Activated naive CD4-positive, alpha-beta T cell treated with anti-CD3 and anti-CD28 coated beads, Interleukin-2, amount 50 U/mL, for 16 hours (primary cell): ENCODE measurements at places on chromosomes 1 and 21.

- no peak for DNase-seq
Measured at GRCh38 chr1:222523852-222524251, 24.1 kb downstream of the HHIPL2 start.

- no peak for DNase-seq
Measured at GRCh38 chr1:95384567-95384966, 150.6 kb downstream of the RWDD3 start.

- DNase-seq = no peak
Measured at GRCh38 chr1:222798975-222799374, 15.9 kb upstream of the DISP1 start.

- no peak for DNase-seq
Measured at GRCh38 chr1:44483089-44483874, 78.2 kb downstream of the RNF220 start.

GRCh38 chr1:94765958-94766357 is 54.2 kb upstream of the SLC44A3 start:
- DNase-seq = no peak

- no peak for DNase-seq
Measured at GRCh38 chr1:230768903-230769570, 21.8 kb downstream of the CAPN9 start.

DNA sequence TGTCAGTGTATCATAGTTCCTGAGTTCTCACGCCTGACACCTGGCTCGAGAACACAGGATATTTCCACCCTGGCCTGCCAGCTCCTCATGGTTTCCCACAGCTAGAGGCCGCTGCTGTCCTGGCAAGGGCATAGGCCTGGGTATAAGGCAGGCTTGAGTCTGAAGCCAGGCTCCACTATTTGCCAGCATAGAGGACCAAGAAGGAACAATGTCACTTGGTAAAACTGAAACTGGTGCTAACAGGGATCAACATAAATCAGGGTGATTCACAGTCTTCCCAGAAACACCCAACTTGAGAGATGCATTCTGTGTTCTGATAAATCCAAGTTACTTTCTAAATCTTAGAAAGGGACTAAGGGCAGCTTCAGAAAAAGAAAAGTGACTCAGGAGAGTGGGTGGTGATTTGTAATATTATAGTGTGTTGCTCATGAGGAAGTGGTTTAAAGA is 6.9 kb upstream of the S100A2 start:
- DNase-seq = peak; percentile 52

- DNase-seq = no peak
Measured at GRCh38 chr1:174301295-174302077, 142.2 kb downstream of the RABGAP1L start.

DNA sequence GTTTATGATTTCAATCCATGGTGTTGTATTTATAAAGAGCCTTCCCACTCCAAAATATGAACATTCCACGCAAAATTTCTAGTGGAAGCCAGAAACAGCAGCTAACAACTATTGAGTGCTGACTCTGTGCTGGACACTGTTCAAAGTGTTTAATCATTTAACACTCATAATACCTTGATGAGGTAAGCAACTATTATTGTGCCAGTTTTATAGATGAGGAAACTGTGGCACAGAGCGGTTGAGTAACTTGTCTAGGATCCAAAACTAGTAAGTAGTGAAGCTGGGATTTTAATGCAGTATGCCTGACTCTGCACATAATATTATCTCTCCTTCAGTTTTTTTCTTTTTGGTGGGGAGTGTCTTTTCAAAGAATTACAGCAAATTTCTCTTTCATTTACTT is 228.3 kb downstream of the SLC35F3 start:
- DNase-seq = no peak

DNA sequence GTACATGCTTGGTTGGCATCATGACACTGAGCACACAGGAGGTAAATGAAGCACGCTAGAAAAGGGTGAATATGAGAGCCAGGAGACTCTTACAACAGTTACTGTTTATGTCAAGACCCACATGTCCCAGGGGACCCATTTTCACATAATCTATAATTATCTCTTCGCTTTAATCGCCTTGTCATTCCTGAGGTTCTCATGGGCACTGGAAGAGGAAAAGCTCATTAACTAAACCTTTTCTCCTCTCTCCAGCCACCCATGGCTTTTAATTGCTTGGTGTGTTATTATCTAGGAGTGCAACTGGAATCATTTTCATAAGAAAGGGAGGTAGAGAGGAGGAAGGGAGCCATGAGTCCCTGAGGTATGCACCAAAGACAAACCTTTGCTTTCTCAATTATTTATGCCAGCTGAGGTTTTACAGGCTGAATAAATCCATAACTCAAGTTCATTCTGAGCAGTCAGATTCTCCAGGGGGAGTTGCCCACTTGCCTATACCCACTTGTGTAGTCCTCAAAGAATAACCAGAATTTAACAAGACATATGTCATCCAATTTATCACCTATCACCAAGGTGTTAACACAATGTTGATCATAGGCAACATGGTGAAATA is 77.4 kb downstream of the ACBD6 start:
- no peak for DNase-seq

DNA sequence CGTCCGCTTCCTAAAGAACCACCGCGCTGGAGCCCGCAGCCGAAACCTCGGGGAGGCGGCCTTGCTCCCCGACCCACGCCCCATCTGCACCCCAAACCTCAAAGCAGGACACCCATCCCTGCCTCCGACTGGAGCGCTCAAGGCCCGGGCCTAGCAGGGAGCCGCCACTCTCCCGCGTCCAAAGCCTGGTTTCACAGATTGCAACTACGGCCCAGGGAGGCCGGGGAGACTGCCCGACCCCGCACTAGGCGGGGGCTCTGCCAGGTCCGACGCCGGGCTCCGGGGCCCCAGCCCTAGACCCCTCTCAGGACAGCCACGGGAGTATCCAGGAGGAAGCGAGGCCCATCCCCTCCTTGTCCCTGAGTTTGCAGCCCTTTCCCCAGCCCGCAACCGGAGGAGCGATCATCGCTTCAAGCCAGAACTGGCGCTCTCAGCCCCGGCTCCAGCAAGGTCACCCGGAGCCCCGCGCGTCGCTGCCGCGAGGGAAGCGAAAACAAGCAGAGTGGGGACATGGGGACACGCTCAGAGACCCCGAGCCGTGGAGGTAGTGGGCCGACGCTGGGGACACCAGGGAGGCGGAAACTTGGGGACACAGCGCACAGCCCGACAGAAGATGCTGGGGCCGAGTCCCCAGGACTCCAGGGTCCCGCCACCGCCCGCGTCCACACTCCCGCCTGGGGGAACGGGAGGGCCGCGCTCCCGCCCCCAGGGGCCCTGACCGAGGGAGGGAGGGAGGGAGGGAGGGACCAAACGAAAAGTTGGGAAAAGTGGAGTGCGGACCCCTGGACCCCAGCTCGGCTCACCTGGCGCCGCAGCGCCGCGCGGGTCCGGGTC is 433 bp downstream of the TMEM200B start:
- peak; percentile 37 for DNase-seq

- peak; percentile 84 for DNase-seq
Measured at GRCh38 chr1:74732960-74733603, at the start of the genes CRYZ and TYW3. CRYZ (minus strand) TSS chr1:74733050; CDS start chr1:74724821, 8,229 bp downstream. TYW3 (plus strand) TSS chr1:74733152; CDS start chr1:74733245, 93 bp downstream.

- no peak for DNase-seq
Measured at GRCh38 chr1:98962156-98962555, 42.5 kb downstream of the PLPPR5 start.

DNA sequence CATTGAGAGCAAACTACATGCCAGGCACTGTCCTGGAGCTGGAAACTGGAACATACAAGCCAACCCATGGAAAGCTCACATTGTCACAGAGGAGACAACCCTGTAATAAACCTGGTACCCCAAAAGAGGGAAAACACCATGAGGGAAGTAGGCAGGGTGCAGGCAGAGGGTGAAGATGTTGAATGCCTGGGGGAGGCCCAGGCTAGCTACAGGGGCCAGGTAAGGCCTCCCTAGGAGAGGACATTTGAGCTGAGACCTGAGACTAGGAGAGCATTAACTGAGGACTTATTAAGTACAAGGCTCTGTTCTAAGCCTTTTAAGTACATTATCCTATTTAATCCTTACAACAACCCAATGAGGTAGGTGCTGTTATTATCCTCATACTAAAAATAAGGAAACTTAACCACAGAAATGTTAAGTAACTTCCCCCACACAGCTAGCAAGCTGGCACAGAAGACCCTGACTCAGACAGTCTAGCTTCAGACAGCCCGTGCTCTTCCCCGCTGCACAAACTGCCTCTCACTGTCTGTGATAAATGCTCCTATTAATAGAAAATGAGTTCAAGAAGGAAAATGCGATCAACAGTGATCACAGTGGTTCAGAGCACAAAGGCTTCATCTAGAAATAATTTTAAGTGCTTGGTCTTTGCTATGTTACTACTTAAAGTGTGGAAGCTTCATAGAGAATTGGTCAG is 41.8 kb downstream of the ZNF281 start:
- DNase-seq = no peak

DNA sequence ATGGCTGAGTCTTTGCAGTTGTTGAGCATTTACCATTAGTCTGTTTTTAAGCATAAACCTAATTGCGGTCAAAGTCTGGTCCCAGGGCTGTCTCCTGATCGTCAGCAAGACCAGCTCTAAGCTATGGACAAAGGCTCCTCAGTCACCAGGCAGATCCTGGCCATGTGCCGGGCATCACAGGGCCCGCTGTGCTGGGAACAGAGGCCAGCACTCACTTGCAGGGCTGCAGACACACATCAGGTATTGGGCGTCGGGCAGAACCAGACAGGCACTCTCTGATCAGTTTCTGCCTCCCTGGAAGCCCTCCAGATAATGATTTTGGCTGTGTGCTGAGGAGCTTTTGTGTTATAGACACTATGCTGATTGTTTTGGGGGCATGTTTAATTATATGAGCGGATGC is 26.6 kb downstream of the TMEM51 start:
- no peak for DNase-seq

- no peak for DNase-seq
Measured at GRCh38 chr1:100476735-100477290, 61.1 kb upstream of the GPR88 start.

DNA sequence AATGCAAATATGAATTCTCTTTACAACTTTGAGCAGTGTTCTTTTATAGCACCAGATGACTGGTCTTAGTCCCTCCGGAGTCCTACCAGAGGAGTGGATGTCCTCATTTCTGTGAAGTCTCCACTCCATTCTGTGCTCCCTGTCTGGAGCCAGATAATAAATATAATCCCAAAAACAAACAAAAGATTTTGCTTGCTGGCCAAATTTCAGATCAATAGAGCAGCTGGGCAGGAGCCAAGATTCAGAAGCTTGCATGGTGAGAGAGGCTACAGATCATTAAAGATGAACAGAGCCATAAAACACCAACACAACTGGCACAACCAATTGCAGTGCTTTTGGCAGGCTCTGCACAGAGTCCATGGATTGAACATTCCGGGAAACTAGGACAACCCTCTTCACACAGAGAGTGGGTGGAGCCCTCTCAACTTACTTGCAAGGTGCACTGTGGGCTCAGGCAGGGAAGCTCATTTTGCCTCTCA is 231.5 kb upstream of the SNX7 start:
- DNase-seq = no peak

DNA sequence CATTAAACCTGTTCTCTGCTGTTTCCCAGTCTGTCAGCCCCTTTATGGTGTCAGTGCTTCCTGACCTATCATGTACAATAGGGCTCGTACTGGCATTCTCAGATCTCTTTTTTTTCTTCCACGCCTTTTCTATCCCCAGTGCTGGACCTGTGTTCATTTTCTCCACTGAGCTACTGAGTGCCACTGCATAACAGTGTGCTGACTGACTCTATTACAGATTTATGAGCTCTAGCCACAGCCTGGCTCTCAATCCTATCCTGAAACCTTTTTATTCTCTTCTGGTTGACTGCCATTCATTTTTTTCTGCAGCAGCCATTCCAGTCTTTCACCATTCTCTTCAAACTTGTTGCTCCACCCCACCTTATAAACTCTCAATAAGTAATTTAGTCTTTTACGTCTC is 59.6 kb upstream of the MACF1 start:
- no peak for DNase-seq

DNA sequence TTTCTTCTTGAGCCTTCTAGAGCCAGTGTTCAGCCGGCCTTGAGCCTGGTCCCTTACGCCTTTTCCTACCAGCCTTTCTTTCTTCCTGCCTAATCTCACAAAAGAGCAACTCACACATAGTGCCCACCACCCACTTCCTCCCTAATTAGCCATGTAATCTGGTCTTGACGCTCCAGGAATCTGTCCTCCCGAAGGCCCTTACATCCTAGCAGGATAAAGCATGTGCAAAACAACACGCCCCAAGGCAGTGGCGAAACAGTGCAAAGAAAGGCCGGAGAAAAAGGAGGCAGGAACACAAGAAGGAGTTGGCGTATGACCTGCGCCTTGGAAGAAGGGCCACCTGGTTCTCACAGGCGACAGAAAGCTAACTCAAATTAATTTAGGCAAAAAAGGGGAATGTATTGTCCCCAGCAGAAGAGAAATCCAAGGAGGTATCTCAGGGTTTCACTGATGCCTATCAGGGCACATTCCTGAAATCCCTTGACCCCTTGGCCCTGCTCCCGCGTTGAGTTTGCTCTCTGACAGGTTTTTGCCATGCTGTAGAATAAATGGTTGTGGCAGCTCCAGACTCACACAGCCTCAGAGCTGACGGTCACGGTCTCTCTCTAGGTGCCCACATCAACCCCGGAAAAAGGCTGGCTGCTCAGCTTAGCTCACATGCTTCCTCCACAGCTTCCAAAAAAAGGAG is 79.0 kb downstream of the ZNF281 start:
- no peak for DNase-seq

DNA sequence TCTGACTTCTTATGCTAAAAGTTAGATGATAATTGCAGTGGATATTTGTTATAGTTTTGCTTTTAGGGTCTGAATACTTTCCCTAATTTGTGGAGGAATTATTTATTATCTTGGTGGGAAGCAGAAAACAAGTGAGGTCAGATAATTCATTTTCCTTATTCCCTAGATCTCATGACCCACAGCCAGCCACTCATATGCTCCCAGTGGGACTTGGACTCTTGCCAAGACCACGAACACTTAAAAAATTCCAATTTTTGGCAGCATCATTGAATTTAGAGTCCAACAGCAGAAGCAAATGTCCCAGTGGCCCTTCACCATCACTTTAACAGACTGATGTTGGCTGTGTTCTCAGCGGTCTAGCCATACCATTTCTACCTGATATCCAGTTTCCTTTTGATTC is 204.2 kb downstream of the HMCN1 start:
- no peak for DNase-seq

GRCh38 chr1:46479744-46480350 is 9.8 kb upstream of the DMBX1 start:
- DNase-seq = no peak

- DNase-seq = no peak
Measured at GRCh38 chr1:172837816-172838679, 179.1 kb downstream of the FASLG start.

- DNase-seq = no peak
Measured at GRCh38 chr1:39462074-39462473, 29.4 kb upstream of the BMP8A start.

GRCh38 chr1:52550447-52550846 is 2.4 kb downstream of the TUT4 start:
- DNase-seq = peak; percentile 14

DNA sequence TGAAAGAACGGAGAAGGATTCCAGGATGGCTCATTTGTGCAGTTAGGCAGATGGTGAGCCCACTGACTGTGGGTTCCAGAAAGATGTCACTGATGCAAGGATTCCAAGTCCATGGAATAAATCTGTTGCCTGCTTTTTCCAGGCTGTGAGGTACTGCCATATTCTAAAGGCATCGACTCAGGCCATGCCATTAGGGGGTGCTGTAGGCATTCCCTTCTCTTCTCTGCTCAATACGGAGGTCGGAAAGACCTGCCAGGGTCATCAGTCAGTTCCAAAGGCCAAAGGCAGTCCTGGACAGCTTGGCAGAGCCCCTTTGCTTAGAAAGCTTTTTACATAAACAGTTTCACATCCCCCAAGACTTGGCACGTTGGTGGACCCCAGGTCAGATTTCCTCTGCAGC is 31.7 kb upstream of the TMEM125 start:
- DNase-seq = peak; percentile 22

- DNase-seq = no peak
Measured at GRCh38 chr1:228160201-228160761, 5.3 kb upstream of the IBA57 start.
